Left lobe of liver (tissue), 2 donors: ENCODE measurements at places on chromosomes 3 and 15. TPM values are rescaled to one million over a fixed set of nuclear protein-coding genes. Genes with fewer than 3 reads are reported as not detected.

The PRKCI gene
- total RNA-seq = 10.1 TPM

DNA sequence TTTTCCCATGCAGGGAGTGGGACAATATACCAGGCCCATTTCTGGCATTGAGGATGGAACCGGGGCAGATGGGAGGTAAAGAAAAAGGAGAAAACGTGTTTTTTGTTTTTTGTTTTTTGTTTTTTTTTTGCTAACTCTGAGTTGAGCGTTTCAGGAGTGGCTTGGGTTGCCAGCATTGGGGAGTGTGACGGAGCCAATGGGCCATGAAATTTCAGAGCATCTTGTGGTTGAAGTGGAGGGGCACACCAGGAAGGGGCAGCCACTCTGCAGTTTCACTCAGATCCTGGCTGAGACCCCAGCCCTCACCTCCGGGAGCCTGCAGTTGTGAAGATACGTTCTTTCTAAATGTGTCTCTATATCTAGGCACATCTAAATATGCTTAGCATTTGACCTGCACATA lies 240.5 kb downstream of the TLE3 start:
- DNase-seq = no peak

- DNase-seq = no peak
Observed at GRCh38 chr3:176349706-176350105, 847.6 kb downstream of the TBL1XR1 start.

The CISH gene
- total RNA-seq = 8.5 TPM

DNA sequence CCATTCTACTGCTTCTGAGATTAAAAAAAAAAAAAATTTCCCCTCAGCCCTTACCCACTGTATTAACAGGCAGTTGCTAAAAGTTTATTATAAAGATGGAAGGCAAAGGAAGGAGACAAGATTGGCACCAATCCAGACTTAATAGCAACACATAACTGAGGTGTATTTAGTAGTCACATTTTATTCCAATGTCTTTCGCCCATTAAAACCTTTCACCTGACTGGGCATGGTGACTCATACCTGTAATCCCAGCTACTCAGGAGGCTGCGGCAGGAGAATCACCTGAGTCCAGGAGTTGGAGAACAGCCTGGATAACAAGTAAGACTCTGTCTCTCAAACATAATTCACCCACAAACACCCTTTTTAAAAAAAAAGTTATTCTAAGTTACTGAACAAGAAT lies 4.4 kb downstream of the ACAP2 start:
- no peak for DNase-seq

The CFAP100 gene
- not detected for total RNA-seq

- DNase-seq = no peak
Observed at GRCh38 chr3:71443332-71443731, 140.2 kb downstream of the FOXP1 start.

The SNX1 gene
- 66.2 TPM for total RNA-seq

The PLCH1 gene
- 0.08 TPM for total RNA-seq

DNA sequence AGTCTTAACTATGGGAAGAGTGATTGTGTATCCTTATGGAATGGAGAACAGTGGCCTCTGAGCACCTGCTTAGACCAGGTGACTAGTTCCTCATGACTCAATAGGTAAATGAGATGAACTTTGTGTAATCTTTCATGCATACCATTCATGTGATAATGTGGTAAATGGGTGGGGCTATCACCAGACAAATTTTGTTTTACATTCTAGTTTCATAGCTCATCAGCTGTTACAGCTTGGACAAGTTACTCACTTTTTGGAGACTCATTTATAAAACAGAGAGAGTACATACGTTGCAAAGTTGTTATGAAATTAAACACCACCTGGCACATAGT lies 103.7 kb upstream of the TGFBR2 start:
- DNase-seq = no peak

The IL17RE gene
- 2.5 TPM for total RNA-seq
